ENCODE measurements at places on chromosomes 7 and 10.

DNA sequence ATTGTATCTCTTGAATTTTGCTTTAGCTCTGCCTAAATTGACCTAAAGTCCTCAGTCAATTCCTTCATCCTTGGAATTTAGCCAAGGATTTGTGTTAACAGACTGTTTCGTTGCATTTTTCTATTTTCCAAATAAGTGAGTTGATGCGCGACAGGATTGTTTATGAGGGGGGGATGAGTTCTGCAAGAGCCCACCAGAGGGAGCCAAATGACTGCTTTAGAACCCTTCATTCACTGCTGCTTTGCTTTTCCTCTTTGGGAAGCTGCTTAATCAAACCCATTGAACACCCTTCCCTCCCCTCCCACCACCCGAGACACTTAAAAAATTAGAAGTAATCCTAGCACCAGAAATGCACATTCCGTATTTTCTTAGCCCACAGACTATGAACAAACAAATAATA, 33.7 kb upstream of the PTF1A start:
- DNase-seq: no peak

DNA sequence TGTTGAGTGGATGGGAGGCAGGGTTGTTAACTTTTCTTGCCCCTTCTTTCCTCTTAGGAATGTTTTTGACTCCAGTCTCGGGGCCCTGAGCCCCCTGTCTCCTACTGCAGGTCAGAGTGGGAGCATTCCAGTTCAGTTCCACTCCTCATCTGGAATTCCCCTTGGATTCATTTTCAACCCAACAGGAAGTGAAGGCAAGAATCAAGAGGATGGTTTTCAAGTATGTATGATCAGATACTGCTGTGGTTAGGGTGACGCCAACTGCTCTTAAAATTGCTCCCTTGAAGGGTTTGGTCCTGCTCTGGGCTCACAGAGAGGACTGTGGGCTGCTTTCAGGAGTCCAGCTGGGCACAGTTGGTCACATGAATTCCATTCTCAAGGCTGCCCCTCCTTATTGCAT, 22.0 kb downstream of the VWA2 start:
- no peak for DNase-seq

DNA sequence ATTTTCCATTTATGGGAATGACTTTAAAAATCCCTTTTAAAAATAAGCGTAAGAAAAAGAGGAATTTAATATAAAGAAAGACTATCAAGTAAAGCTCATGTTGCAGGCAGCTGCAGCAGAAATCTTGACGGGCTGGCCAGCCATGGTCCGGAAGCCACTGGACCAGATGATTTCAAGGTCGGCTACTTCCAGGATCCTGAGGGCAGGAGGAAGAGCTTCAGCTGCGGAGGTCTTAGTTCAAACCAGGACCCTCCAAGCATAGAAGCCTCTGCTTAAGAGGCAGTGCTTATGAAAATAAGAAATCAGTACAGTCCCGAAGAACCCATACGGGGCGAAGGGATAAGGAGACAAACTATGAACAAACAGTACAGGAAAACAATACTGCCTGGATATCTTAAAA, 220.2 kb upstream of the CELF2 start:
- DNase-seq: no peak

- no peak for DNase-seq
Observed at GRCh38 chr10:16566202-16566805, 44.6 kb upstream of the C1QL3 start.

DNA sequence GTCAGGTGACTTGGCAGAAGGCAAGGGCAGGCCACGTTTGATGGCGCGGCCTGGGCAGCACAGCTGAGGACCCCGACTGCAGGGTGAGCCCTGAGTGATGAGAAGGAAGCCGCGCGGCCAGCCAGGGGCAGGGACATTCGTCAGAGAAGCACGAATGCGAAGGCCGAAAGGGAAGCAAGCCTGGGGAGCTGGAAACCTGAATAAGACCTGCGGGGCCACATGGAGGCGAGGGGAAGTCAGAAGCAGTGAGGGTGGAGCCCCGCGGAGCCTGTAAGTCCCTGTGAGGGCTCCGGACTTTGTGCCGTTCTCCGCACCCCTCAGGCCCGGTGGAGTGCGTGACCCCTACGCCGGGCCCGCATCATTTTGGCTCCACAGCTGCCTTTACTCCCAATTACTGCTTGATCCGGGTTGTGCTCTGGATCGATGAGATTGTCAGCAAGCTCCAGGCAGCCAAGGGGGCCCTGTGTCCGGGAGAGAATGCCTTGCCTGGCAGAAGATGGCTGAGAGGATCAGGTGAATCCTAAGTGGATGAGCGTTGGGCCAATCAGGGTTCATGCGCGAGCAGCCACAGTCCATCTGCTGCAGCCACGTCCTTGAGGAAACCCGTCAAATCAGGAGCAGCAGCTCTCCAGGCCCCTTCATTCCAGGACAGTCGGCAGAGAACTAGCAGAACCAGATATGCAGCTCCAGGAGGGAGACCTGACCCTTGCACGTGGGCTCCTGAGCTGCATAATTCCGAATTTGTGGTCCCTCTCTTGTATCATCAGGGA, 293.3 kb upstream of the SHH start:
- DNase-seq: no peak

DNA sequence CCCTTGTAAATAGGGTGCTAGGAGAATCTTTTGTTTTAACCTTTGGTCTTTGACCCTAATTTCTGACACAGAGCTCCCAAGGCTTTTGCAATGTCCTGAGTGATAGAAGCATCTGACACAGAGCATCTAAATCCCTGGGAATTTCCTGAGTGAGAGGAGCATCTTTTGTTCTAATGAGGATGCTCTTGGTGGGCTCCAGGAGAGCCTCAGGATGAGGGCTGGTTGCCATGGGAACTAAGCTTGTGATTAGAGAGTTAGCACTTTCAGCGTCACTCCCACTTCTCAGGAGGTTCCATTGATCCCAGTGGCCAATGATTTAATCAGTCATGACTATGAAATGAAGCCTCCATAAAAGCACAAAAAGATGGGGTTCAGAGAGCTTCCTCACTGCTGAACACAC, 264.8 kb downstream of the KIF20B start:
- no peak for DNase-seq

GRCh38 chr10:88110822-88111221, 247.4 kb downstream of the PTEN start:
- no peak for DNase-seq

DNA sequence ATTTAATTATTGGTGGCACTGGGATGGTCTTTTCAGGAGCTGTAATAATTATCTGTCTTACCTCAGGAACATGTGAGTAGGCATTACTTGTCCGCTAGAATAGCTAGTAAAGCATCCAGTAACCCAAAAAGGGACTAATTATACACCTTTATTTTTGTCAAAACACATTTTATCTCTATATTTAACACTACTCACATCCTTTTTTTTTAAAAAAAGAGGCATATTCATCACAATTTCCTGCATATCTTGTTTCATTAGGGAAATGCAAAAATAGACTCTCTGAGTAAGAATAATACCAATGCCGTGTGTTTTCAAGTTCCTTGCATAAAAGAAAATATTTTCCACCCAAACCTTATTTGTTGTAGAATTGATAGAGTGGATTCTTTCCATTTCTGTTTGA, 99.5 kb downstream of the VTI1A start:
- no peak for DNase-seq

GRCh38 chr10:75269605-75270004, 33.8 kb upstream of the COMTD1 start:
- DNase-seq: no peak

DNA sequence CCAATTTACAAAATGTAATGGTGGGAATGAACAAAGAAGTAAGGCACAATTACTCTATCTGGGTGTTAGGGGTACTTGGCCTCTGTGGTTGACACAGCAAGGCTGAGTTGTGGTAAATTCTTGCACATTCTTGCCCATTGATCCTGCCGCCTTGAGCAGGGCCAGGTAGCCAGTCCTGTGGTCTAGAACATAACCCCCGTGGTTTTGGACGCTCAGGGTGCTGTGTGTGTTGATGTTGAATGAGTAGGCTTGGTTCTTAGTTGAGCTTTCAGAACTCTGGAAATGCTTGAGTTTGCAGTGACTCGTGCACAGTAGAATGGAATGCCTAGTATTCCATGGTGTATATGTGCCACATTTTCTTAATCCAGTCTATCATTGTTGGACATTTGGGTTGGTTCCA, 42.3 kb upstream of the CDHR3 start:
- no peak for DNase-seq

GRCh38 chr10:24983946-24984345, 31.5 kb upstream of the PRTFDC1 start:
- DNase-seq: no peak

DNA sequence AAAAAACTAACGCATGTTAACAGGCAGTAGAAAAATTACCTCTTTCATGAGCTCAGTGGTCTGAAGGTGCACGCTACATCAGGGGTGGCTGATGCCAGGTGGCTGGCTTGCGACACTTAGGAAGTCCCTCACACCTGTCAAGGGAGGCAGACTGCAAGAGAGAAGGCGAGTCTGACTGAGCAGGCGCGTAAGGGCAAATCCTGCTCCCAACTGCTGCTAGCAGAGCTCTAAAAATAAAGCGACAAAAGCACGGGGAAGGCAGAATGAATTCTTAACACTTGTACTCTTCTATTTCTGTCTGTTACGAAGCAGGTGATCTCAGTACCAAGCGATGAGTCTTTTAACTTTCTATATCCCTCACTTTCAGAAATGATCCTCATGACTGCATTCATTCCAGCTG, 33.1 kb downstream of the CACNA2D1 start:
- no peak for DNase-seq

DNA sequence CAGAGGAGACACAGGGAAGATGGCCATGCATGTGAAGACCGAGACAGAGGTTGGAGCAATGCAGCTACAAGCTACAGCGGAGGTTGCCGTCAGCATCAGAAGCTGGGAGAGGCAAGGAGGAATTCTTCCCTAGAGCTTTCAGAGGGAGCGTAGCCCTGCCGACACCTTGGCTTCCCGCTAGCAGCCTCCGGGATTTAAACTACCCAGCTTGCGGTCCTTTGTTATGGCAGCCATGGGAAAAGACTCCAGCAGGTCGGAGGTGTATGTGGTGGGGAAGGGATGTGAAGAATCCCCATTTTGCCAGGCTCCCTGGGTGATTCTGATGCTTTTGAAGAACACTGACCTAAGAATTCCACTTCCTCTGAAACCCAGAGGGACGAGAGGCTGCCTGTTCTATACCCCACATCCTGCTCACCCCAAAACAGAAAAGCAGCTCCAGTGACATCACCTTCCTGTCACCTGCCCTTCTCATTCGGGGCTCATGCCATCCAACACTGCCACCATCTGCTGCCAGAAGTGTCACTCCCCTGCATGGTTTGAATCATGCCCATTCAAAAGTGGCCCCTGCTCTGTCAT, 3.3 kb upstream of the SEPHS1 start:
- DNase-seq: no peak

- DNase-seq: no peak
Observed at GRCh38 chr7:138797715-138798320, at the start of the genes ATP6V0A4 and TMEM213. TSS of gene ATP6V0A4 (minus strand) at chr7:138798196. CDS start at chr7:138771247, 26,949 bp downstream. TSS of gene TMEM213 (plus strand) at chr7:138797994. CDS start at chr7:138798105, 111 bp downstream.

GRCh38 chr7:42690794-42691639, 220.9 kb downstream of the C7orf25 start:
- no peak for DNase-seq

GRCh38 chr7:17411922-17412321, 113.5 kb downstream of the AHR start:
- DNase-seq: no peak

- no peak for DNase-seq
Observed at GRCh38 chr7:33744293-33745075, 160.9 kb upstream of the BMPER start.

- DNase-seq: no peak
Observed at GRCh38 chr7:137018468-137018867, 150.0 kb downstream of the CHRM2 start.

DNA sequence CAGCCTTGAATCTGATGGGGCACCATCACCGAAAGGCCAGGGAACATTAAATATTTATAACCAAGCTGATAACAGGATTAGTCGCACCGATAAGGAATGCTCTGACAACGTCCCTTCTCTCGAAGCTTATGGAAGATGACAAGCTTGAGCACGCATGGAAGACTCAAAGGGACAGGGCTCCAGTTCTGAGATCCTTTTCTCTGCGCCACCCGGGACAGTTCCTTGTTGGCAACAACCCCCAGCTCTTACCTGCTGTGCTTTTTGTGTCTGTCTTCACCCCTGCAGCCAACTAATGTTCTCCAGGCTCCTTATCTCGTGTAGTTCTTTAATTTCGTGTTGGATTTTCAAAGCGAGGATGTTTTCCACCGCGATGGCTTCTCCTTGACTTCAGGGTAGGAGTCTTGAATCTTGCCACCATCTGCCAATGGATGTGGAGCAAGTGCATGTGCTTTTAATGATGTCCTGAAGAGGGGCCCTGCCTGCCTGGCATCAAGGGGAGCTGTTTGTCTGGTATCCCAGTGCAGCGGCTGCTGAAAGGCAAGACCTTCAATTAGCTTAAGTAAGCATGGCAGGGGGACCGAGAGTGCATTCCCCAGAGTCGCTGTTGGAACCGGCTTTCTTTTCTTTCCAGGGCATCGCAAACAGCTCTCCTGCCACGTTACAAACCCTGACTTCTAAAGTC, 354 bp upstream of the FERD3L start:
- no peak for DNase-seq

DNA sequence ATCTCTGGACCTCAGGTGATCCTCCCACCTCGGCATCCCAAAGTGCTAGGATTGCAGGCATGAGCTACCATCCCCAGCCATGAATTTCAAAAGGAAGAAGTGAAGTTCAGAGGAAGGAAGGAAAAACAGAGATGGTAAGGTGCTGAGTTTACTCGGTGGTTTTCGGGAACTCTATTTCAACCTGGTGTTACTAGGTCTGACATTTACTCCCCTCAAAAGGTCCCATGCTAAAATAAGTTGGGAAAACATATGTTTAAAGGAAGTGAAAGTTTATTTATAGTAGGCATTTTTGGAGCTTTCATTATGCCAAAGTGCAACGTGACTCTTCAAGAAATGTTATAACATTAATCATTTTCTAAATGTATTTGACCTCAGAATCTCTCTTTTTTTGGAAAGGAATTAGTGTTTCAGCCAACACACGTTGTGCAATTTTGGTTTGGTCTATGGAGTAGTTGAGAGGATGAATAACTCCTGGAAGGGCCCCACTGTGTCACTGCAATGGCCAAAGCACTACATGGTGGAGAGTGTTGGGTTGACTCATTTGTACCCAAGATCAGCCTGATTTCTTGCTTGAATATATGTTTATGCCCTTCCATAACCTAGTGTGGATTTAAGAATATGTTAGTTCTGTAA, 114.7 kb upstream of the FAM171A1 start:
- DNase-seq: no peak

GRCh38 chr10:89207801-89208551, 859 bp upstream of the CH25H start:
- no peak for DNase-seq

DNA sequence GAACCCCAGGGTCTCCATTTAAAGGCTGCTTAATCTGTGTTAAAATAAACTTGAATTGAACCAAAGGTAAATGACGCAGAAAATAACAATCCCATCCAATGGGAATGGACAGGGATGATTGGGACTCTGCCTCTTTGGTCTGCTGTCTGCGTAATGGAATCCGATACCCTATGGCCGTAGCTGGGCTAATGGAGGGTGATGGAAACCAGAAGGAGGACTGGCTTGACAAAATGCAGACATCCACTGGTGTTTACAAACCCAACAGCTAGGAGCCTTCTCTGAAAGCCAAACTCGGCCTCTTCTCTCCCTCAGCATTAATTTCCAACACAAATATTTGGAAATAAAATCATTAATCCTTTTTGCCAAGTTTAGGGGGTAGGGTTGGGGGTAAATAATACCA, 162.2 kb upstream of the CHST15 start:
- no peak for DNase-seq

GRCh38 chr7:116859323-116859722, 3.1 kb upstream of the CAPZA2 start:
- DNase-seq: peak; percentile 9

GRCh38 chr10:66629996-66630395, 295.8 kb upstream of the LRRTM3 start:
- DNase-seq: no peak

All from T-helper 2 cell (primary cell).